ENCODE measurements at places on chromosomes 16 and 17. TPM values are rescaled to one million over a fixed set of nuclear protein-coding genes. Genes with fewer than 3 reads are reported as not detected.

Gene ITGAL
- 1.3 TPM for total RNA-seq

Gene SALL1
- total RNA-seq: 0.39 TPM

Gene ZG16
- 0.06 TPM for total RNA-seq

Gene TEKT1
- total RNA-seq: not detected

Gene PPL
- total RNA-seq: 11.3 TPM

Gene DPEP1
- 168 TPM for total RNA-seq

Gene RNF112
- 1.2 TPM for total RNA-seq

Gene PLSCR3
- 7.9 TPM for total RNA-seq

Gene EVI2A
- total RNA-seq: 1.6 TPM

Gene LASP1
- total RNA-seq: 61.5 TPM

Gene GAS7
- 3.3 TPM for total RNA-seq

Gene KIAA0513
- total RNA-seq: 15.6 TPM

Gene KRTAP17-1
- not detected for total RNA-seq

Gene CD300A
- 5.1 TPM for total RNA-seq

Gene KRT39
- total RNA-seq: not detected

Gene DNAAF8
- 0.61 TPM for total RNA-seq

Gene NACA2
- not detected for total RNA-seq

Gene TMEM114
- not detected for total RNA-seq

Gene IRX6
- total RNA-seq: not detected

Gene HEATR9
- not detected for total RNA-seq

Gene SCARF1
- 3.8 TPM for total RNA-seq

Gene TP53TG3
- total RNA-seq: not detected

Gene NUDT21
- total RNA-seq: 50.4 TPM

Gene SCN4A
- 0.35 TPM for total RNA-seq

Gene SPATA22
- total RNA-seq: not detected

All from pancreas (tissue), 10 donors.